Daoy (cell line): ENCODE measurements at places on chromosomes 3 and 15. TPM values are rescaled to one million over a fixed set of nuclear protein-coding genes. Genes with fewer than 3 reads are reported as not detected.
A peak's percentile ranks its signal among the peaks of the same experiment; 100 is the strongest.

BRK1 gene
- 52.3 and 59.0 TPM in 2 replicates for total RNA-seq

CDHR4 gene
- total RNA-seq = not detected in 2 replicates

HEG1 gene
- 14.9 and 17.1 TPM in 2 replicates for total RNA-seq

DNA sequence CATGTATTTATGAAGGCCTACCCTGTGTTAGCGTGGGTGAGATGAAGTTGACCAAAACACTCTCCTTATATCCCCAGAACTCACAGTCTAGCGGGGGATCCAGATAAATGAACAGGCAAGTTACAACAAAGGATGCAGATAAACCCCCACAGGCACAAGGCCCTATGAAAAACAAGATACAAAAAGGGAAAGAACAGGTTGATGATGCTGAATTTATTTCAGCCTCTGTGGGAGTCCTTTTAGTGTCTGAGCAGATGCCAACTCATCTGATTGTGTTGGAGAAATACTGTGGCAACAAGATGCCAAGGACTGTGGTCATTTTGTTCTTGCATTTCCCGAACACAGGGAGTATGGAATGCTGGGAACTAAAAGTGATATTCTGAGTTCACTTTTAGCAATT is 300.0 kb downstream of the CHST2 start:
- DNase-seq = no peak

DNA sequence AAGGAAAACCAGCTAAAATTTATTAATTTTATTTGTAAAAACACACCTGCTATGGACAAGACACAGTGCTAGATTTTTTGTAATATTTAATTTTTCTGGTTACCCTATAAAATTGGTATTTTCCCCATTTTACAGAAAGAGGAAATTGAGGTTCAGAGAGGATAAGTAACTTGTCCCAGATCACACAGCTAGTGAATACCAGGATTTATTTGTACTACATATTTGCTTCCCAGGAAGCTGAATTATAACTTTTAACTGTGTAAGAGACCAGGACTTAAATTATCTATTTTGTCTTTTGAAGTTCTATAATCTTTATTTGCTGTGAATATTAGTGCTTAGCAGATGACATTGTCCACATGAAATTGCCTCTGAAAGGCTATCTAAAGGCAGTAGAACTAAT is 49.7 kb downstream of the MAP2K5 start:
- DNase-seq = no peak

DNA sequence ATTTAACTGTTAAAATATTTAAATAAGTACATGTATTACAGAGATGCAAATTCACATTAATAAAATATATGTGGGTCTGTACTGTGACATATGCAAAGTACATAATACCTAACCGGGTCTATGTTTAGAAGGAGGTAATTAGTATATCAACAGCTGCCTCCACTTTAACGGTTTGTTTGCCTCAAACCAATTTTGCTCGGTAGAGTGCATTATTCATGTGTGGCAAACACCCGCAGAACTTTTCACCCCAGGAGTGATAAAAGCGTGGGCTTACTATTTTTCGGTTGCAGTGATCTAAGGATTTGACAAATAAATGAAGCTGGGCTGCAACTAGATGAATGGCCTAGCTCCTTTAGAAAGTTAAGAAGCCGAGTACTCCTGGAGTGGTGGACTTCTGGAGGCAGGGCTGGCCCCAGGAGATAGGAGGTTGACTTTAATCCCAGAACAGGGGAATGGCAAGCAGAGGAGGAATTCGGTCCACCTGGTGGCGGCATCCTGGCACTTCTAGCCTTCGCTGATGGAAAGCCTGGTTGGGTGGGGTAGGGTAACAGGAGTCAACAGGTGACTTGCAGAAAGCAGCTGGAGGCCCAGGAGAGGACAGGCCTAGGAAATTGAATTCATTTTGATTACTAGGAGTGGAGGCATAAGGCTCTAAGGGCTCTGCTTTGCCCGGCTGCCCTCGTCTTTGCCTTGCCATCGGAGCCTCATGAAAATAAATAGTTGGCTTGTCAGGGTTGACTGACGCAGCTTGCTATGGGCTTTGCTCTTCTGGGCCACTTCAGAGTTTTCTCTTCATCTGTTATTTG is 2.4 kb downstream of the SLCO3A1 start:
- DNase-seq = peak; percentile 47

GRCh38 chr15:65795663-65796216 is 3.6 kb upstream of the DENND4A start:
- DNase-seq = no peak

GRCh38 chr3:31444220-31445142 is 88.2 kb upstream of the STT3B start:
- no peak for DNase-seq

- no peak for DNase-seq
Measured at GRCh38 chr3:12895391-12896062, 54.2 kb upstream of the RPL32 start.

DNA sequence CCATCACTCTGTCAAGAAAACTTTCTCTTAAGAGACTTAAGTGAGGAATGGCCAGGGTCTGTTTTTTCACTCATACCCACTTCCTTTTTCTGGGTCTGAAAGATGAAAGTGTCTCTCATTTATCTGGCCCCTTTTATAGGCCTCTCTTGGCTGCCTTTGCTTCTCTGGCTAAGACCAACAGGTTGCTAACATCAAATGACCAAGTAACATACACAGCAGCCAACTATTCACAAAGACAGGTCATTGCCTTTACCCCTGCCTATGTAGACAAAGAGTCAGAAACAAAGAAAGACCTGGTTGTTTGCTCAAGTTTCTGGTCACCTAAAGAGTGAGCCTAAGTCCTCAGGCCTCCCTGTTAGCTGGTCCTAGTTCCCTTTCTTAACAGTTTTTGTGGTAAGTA is 24.0 kb upstream of the CSTA start:
- no peak for DNase-seq

DNA sequence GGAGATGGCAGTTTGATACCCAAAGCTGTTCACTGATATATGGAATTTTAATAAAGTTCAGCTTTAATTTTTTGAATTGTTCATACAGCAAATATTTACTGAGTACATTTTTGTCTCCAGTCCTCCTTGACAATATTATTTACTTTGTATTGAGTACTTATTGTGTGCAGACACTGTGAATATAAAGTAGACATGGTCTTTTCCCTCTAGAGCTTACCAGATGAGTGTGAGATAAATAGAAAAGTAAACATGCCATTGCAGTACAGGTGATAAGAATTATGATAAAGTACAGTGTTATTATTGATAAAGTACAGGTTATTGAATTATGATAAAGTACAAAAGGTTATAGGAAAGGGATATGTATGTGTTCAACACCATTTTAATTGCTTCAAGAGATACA is 2.1 kb downstream of the UBA5 start:
- DNase-seq = no peak

GRCh38 chr15:76939715-76940114 is 8.2 kb downstream of the RCN2 start:
- DNase-seq = no peak

GRCh38 chr15:53272116-53272515 is 482.0 kb upstream of the ONECUT1 start:
- DNase-seq = no peak

DNA sequence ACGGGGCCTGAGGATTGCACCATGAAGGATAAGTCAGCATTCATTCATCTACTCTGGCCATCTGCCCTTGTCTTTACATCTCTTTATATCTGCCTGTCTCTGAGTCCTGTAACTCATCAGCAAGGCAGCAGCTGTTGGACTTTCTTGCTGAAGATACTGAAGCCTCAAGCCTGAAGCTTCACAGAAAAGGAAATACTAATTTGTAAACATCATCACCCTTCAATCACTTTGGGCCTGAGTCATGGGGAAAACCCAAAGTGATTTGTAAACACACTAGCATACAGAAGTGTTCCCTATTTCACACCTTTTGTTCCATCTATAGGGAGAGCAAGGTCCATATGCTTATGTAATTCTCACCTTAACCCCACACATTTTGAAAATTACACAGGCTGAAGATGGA is 928.2 kb downstream of the EPHA3 start:
- no peak for DNase-seq

DNA sequence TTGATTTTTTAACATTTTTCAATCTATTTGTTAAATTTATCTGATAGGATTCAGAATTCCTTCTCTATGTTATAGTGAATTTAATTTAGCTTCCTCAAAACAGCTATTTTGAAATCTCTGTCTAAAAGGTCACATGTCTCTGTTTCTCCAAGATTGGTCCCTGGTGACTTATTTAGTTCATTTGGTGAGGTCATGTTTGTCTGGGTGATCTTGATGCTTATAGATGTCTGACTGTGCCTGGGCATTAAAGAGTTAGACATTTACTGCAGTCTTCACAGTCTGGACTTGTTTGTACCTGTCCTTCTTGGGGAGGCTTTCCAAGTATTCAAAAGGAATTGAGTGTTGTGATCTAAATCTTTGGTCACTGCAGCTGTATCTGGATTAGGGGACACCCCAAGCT is 169.5 kb upstream of the C2CD4B start:
- no peak for DNase-seq

DNA sequence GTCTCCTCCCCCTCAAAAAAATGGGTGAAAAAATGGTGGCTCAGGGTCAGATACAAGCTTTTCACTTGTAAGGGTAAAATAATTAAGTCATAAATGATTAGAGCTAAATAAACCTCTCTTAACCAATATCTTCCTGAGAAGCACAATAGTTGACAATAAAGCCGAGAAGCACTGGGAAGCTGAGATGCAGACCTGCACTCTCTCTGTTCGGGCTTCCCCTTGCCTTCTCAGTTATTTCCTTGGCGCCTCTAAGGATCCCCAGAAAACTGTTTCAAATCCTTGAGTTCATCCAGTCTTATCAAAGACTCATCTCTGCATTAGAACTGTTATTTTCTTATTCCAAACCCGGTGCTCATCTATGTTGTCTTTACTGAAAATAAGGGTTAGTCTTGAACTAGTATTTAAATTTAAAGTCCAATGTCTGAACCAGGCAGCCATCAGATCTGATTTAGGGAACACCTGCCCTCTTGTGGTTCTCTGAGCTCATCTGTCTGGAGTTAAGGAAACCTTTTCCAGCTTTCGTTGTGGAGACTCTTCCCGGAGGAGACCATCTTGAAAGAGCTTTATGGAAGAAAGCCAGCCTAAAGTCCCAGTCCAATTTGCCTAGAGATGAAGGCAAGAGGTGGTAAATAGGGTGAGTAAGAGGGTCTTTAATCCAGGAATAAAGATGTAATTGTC is 256.4 kb upstream of the MCTP2 start:
- DNase-seq = peak; percentile 49
